ENCODE measurements at places on chromosomes 1 and 21.

GRCh38 chr1:219155135-219155534, 18.5 kb upstream of the LYPLAL1 start:
- DNase-seq, result peak; percentile 37

GRCh38 chr1:220884981-220885918, 6.0 kb downstream of the HLX start:
- no peak for DNase-seq

DNA sequence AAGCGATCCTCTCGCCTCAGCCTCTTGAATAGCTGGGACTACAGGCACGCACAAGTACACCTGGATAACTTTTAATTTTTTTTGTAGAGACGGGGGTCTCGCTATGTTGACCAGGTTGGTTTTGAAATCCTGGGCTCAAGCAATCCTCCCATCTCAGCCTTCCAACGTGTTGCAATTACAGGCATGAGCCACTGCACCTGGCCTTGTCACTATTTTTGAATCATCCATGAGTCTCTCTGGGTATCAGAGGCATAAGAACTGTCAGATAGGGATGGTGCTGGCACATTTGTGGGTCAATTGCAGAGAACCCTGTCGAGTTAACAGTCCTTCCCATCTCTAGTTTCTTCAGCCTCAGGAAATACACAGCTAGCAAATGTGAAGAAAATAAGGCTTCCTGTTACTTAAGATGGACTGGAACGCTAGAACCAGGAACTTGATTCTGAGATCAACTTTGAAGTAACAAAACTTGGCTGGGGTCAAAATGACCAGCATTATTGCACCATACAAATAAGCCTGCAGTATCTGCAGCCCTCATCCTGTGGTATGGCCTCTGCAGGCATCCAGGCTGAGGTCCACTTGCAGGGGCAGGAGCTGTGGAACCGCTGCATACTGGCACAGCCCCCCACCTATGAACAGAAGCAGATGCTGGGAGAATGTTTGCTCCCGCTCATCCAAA, 124.3 kb upstream of the GADD45A start:
- peak; percentile 37 for DNase-seq

DNA sequence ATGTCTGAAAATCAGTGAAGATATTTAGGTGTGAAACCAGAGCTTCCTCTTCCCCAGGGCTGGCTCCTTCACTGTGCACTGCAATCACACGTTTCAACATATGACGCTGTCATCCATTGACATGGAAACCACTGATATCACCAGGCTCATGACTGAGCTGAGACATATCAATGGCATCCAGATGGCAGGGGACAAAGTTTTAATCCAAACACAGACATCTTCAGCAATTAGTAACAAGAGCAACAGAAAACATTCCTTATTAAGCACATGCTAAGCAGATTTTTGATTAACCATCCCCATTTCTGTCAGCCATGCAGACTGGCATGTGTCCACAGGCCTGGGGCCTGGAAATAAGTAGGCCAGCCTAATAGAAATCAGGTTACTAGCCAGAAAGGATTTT, 108.0 kb upstream of the ADAR start:
- DNase-seq, result no peak

DNA sequence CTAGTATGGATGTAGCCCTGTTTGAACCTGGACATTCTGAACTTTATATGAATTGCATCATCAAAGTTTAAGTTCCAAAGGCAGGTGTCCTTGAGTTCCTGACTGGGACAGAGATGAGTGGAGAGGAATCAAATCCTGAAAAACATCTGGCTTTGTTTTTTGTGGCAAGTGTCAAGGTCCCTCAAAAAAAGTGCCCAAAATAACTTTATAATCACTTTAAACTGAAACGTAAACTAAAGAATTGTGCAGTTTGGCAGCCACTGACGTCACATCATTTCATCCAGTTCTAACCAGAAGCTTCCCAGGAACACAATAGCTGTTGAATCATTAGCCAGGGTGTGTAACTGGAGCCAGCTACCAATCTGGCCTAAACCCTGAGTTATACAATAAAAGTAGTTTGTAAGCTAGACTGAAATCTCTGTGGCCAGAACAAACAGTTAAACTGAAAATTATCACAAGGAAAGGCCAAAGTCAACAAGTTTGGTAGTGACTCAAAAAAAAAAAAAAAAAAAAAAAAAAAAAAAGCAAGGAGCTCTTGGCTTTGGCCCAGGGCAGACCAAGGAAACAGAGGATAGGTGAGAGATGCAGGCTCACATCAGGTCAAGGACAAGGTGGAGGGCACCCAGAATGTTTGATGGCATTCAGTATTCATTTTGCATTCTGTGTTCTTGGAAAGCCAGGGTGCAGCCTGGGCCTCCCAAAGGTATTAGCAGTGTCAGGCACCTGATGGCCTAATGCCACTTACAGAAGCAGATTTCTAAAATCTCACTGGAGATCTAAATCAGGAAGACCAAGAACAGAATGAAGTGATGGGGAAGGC, 74.3 kb downstream of the TNFSF18 start:
- peak; percentile 88 for DNase-seq

GRCh38 chr21:22842875-22843274, 1844.7 kb downstream of the NCAM2 start:
- DNase-seq, result no peak

DNA sequence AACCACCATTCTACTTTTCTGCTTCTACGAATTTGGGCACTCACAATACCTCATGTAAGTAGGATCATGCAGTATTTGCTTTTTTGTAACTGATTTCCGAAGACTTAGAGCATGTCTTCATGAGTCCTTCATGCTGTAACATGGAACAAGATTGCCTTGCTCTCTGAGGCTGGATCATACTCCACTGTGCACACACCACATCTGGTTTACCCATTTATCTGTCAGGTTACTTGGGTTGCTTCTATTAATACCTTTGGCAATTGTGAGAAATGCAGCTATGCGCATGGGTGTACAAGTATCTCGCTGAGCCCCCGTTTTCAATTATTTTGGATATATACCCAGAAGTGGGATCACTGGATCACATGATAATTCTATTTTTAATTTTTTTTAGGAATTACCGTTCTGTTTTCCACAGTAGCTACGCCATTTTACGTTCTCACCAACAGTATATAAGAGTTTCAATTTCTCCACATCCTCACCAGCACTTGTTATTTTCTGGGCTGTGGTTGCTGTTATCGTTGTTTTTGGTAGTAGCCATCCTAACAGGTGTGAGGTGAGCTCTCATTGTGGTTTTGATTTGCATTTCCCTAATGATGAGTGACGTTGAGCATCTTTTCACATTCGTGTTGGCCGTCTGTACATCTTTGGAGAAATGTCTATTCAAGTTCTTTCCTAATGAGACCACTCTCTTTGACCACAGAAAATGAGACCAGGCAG, 10.7 kb upstream of the SLC2A5 start:
- no peak for DNase-seq

DNA sequence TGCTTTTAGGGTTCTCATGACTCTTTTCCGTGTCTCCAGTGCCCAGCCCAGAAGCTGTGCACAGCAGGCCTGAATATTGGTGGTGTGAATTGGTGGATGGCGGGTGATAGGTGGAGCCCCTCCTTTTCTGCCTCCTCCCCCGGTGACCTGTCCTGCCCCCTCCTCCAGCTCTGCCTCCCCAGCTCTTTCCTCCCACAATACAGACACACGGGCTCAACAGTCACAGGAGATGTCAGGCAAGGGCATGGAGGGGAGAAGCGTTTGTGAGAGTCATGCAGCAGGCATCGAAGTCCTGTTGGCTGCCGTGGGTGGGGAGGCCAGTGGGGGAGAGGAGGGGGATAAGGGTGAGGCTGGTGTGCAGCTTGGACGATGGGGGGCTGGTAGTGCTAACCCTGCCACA, 17.3 kb upstream of the TTC4 start:
- DNase-seq, result no peak

DNA sequence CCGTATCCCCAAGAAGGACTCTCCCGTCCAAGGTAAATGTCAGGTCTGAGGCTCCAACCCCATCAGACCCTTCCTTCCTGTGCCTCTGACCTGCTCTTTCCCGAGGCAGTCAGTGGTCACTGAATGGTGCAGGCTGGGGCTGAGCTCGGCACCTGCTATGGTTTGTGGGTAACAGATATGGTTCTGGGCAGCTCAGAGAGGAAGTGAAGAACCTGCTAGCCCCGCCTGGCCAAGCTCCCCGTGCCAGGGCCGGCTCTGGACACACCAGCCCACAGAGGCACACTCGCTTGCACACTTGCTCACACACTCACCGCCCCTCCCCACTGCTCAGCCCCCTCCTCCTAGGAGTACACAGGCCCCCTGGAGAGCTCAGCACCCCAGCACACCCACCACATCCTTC, 16.4 kb downstream of the NCMAP start:
- DNase-seq, result no peak

- no peak for DNase-seq
Observed at GRCh38 chr1:171999756-172000155, 158.5 kb downstream of the DNM3 start.
